IPS-NIHi11 (cell line): ENCODE measurements at places on chromosomes 4 and X.
A peak's percentile ranks its signal among the peaks of the same experiment; 100 is the strongest.

- no peak for DNase-seq
Observed at GRCh38 chr4:42906891-42907759, 14.6 kb downstream of the GRXCR1 start.

DNA sequence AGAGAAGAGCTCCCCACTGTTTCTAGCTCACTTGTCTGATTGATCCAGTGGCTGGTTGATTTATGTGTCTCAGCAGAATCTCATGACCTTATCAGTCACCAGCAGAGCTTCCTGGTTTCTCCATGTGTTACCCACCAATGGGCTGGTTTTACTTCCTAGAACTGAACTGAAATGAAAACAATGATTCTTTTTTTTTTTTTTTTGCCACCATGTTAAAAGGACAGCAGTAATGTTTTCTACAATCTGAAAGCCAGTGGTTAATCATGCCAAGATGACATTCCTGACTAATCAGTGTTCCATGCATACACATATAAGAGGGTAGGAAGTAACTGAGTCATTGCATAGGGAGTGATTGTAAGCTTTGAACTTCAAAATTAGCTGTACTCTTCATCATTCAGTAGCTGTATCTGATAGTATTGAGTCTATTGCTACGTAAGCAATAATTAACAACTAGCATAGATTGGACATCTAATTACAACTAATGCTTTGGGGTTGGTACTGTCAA lies 67.7 kb downstream of the SLC4A4 start:
- no peak for DNase-seq

GRCh38 chr4:38711066-38711465 lies 47.1 kb downstream of the KLF3 start:
- no peak for DNase-seq

DNA sequence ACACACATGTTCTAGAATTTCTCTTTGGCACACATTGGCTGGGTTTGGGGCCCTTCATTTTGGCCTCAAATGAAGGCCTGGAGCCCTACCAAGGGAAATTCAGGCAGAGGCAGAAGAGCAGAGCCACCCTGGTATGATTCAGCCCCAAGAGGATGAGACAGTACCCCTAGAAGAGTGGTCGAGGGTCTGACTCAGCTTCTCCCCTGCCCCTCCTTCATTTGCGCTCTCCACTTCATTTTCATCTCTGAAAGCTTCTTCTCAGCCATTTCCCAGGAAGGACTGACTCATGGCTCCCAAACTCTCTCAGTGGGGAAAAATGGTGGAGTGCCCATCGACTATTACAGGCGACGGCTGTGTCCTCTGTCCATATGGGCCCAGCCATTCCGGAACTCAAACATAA lies 43.5 kb downstream of the MAMLD1 start:
- no peak for DNase-seq

DNA sequence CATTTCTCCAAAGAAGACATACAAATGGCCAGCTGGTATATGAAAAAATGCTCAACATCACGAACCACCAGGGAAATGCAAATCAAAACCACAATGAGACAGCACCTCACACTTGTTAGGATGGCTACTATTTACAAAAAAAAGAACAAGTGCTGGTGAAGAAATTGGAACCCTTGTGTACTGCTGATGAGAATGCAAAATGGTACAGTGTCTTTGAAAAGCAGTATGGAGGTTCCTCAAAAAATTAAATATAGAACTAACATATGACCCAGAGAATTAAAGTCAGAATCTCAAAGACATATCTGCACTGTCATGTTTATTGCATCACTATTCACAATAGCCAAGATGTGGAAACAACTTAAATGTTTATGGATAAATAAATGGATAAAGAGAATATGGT lies 20.9 kb downstream of the PAGE4 start:
- no peak for DNase-seq

GRCh38 chr4:19557161-19557560 lies 694.5 kb upstream of the SLIT2 start:
- no peak for DNase-seq

- DNase-seq = no peak
Observed at GRCh38 chr4:59630922-59631321, 1569.2 kb upstream of the ADGRL3 start.

GRCh38 chrX:137916090-137916746 lies 350.3 kb downstream of the ZIC3 start:
- DNase-seq = peak; percentile 19
